Activated naive CD8-positive, alpha-beta T cell treated with anti-CD3 and anti-CD28 coated beads, Interleukin-2, amount 10 ng/mL, durations not matched to agents 7 days and 5 days (primary cell): ENCODE measurements at places on chromosomes 4 and X. TPM values are rescaled to one million over a fixed set of nuclear protein-coding genes. Genes with fewer than 3 reads are reported as not detected.

DNA sequence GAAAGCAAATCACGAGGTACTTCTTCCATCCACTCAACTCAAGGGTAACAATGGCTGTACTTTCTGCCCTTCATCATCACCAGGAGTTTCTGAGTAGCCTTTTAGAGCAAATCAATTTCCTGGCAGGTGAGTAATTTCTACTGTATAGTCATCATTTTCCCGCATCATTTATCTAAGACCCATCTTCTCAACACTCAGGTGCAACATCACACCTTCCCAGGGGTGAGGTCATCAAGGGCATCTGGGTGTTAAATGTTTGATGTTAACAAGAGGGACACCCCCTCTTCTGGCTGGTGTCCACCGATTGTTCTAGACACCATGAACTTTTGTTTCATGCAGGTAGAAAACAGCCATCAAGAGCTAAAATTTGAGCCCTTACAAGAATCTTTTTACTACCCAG is 313.4 kb upstream of the MAGEB2 start:
- DNase-seq: no peak

DNA sequence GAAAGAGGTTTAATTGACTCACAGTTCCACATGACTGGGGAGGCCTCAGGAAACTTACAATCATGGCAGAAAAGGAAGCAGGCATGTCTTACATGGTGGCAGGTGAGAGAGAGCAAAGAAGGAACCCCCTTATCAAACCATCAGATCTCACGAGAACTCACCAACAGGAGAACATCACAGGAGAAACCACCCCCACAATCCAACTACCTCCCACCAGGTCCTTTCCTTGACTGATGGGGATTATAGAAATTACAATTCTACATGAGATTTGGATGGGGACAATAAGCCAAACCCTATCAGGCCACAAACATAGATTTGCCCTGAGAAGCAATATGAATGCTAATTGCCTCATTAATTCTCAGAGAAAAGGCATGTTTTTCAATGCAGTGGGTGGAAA is 138.2 kb upstream of the RAPGEF2 start:
- no peak for DNase-seq

DNA sequence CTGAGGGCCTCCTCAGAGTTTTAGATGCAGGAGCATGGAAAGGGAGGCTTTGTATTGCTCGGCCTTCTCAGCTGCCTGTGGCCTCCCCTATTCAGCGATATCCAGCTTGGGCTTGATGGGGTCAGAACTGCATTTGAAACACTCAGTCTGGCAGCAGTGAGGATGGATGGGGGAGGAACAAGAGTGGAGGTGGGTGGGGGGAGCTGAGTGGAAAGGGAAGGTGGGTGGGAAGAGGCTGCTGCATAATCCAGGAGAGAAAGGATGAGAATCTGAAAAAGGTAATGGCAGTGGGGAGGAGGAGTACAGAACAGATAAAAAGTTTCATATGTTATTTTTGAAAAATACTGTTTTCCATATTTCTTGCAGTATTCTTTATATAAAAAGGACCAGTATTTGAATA is 202.7 kb downstream of the SLC4A4 start:
- no peak for DNase-seq

PPEF2 gene
- total RNA-seq: 0.17 TPM

MTNR1A gene
- not detected for total RNA-seq

STARD8 gene
- total RNA-seq: 0.85 TPM

RAI2 gene
- not detected for total RNA-seq
